ENCODE measurements at places on chromosomes 7 and 10.

DNA sequence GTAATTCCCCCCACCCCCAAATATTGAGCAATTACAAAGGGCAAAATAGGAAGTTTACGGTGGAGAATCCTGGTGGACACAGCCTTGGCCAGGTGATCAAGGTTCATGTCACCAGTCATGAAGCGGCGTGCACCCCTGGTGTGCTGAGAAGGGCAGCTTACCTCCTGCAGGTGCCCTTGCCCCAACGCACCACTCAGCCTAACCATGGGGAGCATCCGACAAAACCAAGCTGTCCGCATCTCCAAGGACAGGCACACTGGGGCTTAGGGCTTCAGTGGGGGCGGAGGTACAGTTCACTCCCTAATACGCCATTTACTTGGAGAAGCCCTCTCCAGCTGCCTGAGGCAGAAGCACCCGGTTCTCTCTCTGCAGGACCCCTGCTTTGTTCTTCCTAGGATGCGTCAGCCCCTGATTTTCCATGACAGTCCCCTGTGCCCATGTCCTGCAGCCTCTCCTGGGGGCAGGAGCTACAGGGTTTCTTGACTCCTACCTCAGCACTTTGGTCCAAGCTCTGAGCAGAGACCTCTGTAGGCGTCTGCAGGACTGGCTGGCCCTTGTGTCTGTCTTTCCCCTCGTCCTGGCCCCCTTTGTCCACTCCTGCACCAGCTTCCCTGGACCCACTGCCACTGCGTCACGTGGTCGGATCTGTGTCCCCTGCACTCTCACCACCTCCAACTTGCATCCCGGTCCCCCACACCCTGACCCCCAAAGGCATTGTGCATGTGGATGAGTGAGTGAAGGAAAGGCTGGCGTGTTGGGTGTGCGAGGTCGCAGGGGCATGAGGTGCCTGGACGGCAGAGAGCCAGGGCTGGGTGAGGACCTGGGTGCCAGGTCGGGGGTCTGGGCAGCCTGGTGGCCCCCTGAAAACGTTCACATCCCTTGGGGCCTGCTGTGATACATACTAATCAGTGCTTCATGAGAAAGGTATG is 113.7 kb downstream of the LHPP start:
- no peak for DNase-seq

DNA sequence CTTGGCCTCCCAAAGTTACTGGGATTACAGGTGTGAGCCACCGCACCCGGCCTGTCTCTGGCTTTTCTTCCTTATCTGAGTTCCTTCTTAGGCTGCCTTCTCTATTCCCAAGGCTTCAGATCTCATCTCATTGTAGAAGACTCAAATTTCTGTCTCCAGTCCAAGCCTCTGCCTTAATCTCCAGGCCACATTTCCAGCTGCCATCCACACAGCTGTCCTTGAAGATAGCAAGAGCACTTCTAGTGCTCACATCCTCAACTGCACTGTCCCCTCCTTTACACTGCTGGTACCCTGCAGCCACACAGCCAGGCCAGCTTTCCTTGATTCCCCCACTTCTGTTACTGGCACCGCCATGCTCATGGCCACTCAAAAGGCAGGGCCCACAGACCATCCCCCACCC is 35.6 kb downstream of the POLL start:
- no peak for DNase-seq

DNA sequence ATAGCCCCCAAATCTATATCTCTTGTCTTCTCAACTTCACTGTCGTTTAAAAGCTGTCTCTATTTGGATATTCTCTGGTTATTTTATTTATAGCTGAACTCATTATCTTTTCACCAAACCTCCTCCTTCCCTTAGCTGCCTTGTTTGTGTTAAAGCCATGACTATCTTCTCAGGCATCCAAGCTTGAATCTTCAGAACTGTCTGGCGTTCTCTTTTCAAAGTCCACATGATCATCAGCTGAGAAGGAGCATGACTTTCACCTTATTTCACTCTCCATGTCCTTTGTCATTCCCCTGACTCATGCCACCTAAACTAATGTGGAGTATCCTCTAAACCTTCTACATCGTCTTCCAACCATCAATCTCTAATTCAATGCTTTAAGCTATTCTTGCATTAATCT is 5.7 kb upstream of the GLCCI1 start:
- DNase-seq = no peak

GRCh38 chr10:22250897-22251660 is 33.3 kb upstream of the EBLN1 start:
- no peak for DNase-seq

DNA sequence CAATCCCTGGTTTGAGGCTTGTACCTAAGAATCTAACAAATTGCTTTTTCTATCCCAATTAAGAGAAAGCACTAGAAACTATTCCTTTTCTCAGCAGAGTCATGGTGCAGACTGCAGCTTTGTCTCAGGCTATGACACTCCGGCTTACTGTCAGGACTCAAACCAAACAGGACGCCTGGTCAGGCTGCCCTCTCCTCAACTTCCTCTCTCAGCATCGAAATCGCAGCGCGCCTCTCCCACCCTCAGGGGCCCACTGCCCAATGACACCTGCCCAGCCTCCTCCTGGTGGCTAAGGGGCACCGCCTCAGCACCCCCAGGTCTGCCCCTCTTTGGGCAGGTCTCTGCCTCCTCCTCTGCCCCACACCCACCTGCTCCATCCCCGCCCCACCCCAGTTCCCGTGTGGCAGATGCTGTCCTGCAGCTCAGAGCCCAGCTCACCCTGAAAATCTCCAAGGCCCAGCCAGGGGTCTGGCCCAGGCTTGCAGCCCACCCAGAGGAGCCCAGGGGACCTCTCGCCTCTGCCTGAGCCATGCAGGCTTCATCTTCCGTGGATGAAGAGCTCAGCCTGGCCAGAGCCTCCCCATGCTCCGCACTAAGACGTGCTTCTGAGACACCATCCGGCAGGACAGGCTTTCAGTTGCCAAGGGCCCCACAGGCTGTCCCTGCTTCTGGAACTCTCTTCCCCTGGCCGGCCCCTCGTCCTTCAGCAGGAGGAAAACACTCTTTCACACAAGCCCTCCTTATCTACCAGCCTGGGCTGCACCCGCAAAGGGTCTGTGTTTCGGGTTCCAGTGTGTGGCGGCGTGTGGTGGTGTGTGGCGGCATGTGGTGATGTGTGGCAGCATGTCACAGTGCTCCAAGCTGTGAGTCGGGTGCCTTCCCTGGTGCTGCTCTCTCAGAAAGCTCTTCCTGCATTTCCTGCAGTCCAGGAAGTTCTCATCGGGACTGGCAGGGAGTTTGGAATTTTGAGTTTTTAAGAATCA is 16.4 kb upstream of the PTPRN2 start:
- DNase-seq = no peak
